NCI-H2171 treated with DMSO at 0.1 percent for 48 hours (cell line): ENCODE measurements at places on chromosomes 1 and 21.

- DNase-seq: no peak
These were observed 6.5 kb downstream of the TDRKH start for GRCh38 chr1:151783796-151784195.

DNA sequence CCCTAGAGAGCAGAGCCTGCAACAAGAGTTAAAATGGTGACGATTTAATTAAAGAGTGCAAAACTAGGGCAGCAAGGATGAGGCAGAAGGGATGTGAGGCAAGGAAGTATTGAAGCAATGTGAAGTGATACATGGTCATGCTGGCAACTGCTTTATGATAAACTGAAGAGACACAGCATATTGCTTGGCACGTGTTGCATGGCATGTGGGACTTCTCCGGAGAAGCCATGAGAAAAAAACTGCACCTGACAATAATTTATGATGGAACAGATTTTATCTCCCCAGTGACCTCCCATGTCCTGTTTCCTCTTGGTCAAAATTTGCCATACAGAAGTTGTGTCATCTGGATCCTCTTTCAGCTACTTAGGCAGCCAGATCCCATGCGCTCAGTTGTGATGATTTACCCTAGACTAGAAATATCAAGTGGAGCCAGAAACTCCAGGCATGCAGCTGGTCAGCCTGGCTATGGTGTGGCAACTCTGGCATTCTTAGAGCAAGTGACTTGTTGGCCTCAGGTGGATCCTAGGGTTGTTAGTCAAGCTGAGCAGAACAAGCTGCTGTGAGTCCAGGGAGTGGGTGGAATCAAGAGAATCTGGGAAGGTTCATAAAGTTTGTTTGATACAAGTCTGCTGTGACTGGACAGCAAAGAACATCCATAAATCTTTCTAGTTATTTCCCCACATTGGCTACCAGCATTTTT, 611.4 kb upstream of the USP24 start:
- peak; percentile 18 for DNase-seq

GRCh38 chr1:236795757-236796667, 920 bp downstream of the MTR start:
- peak; percentile 58 for DNase-seq

DNA sequence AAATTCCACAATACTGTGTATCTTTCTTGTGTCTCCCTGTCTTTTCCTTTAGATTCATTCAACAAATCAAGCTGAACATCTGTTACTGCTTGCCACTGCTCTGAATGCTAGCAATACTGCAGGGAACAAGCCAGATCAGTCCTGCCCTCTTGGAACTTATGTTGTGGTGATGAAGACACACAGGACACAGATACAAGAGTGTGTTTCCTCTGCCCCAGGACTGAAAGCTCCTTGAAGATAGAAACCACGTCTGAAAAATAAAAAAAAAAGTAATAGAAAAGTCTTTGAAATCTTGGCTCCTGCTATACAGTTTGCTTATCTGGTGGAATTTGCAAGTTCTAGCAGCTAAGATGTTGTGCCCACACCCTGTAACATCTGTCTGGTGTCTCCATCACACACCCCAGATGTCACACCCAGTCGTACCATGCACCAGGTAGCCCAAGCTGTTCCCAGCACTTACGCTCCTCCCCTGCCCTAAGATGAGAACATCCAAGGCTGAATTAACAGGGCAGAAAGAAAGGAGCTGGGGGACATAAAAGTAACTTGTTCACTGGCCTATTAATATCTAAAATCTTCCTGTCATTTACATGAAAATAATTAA, 80.2 kb upstream of the GALNT2 start:
- peak; percentile 12 for DNase-seq

DNA sequence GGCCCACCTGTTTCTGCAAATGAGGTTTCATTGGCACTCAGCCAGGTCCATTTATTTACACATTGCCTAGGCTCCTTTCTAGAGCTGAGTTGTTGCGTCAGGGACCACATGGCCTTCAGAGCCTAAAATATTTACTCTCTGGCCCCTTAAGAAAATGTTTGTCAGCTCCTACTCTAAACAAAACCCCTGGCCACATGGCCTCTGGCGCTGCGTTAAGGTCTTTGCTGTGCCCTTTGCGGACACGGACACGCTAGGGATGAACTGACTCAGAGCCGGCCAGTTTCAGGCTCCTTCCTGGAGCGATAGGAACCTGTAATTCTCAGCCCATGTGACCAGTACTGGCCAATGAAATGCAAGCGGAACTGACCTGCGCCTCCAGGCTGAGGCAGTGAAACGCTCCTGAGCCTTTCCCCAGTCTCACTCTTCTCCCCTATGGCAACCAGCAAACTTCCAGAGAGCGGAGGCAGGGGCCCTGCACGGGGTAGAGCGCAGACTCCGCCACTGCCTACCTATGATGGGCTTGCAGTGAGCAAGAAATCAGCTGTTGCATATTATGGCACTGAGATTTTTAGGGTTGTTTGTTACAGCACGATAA, 160.3 kb downstream of the ETS2 start:
- DNase-seq: peak; percentile 58

DNA sequence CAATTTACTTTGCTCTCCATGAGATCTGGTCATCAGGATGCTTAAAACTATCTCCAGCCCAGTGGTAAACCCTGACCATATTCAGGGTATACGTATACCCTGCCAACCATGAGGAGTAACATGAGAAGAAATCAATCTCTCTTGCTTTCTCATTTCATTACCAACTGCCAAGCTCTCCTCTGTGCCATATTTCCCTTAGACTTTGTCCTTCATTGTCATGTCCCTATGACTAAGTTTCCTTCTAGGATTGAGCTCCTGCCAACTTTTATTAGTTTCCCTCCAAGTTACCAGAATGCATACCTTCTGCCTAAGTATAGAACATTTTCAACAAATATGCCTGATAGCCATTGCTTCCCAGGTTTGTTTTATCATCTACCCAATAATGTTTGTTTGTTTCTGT, 1113.9 kb upstream of the B3GALT2 start:
- peak; percentile 21 for DNase-seq
